ENCODE measurements at places on chromosomes 7 and 10. TPM values are rescaled to one million over a fixed set of nuclear protein-coding genes. Genes with fewer than 3 reads are reported as not detected.
A peak's percentile ranks its signal among the peaks of the same experiment; 100 is the strongest.

HTR5A gene
- total RNA-seq: not detected

- no peak for DNase-seq
These were observed 13.8 kb downstream of the TMEM273 start for GRCh38 chr10:49174261-49174925.

DNA sequence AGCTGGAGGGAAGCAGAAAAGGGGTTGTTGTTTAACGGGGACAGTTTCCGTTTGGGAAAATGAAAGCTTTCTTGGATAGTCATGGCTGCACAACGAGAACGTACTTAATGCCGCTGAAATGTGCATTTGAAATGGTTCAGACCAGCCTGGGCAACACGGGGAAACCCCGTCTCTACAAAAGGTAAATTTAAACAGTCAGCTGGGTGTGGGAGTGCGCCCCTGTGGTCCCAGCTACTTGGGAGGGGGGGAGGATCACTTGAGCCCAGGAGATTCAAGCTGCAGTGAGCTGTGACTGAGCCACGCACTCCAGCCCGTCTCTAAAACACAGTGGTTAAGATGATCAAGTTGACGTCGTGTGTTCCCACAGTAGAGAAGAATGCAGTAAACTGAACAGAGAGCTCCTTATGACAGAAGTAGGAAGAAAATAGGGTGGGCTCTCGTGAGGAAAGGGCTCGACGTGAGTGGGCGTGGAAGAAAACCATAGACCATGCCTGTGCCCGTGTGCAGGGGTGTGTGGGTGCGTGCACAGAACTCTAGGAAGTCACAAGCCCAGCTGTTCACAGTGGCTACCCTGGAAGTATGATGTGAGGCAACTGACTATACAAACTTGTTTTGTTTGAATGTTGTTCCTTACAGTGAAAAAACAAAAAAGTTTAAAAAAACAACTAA, 4.1 kb upstream of the FUOM start:
- DNase-seq: no peak

DNA sequence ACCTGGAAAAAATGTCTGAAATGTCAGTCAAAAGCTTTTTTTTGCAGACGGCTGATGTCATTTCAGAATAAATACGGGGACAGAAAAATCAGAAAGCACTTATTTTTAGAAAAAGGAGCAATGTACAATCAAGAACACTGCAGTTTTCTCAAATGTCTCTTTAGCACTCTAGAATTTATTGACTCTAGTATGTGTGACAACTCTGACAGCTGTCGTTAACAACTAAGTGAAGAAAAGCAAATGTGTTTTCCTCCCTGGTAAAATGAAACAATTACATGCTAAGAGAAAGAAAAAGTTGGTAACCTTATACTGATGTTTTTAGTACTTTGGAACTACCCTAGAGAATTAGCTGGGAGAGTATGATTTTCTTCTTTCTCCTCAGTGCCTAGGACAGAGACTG, 497.4 kb downstream of the GRM8 start:
- no peak for DNase-seq

GRCh38 chr7:71739520-71740173, 607.7 kb downstream of the GALNT17 start:
- DNase-seq: no peak

DNA sequence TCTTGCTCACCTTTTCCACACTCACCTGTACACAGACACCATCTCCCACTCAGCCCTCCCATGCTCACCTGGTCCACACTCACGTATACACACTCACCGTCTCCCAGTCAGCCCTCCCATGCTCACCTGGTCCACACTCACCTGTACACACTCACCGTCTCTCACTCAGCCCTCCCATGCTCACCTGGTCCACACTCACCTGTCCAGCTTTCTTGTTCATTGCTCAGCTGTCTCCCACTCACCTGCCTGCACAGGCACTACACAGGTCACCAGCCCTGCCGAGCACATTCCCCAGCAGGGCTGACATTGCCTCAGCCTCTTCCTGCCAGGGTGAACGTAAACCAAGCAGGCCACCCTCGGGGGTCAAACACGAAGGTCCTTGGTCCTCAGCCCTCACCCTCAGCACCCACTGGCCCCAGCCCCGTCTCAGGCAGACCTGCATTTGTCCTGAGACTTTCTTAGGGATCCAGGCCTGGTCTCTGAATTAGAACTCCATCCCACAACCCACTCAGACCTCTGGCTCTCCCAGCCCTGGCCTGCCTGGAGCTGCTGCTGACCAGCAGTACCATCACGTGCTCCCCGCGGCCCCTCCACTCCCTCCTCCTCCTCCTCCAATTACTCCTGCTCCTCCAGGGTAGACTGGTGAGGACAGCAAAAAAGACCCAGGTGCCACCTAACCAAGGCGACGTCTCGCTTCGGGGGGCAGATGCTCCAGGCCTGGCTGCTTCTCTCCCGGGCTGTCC, 12.8 kb upstream of the DNAAF5 start:
- no peak for DNase-seq

DNA sequence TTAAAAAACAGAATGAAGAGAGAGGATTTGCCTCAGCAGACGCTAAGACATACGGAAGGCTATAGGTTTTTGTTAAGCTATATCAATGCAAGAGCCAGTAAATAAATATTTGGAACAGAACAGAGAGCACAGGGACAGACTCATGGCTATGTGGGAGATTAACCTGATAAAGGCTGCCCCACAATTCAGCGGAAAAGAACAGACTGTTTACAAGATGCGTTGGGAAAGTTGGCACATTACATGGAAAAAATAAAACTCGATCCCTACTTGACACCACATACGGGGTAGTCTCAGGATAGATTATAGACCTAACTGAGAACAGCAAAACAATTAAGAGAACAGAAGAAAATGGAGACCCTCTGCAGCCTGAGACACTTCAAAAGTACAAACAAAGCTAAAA, 10.8 kb downstream of the KCNH2 start:
- no peak for DNase-seq

DNA sequence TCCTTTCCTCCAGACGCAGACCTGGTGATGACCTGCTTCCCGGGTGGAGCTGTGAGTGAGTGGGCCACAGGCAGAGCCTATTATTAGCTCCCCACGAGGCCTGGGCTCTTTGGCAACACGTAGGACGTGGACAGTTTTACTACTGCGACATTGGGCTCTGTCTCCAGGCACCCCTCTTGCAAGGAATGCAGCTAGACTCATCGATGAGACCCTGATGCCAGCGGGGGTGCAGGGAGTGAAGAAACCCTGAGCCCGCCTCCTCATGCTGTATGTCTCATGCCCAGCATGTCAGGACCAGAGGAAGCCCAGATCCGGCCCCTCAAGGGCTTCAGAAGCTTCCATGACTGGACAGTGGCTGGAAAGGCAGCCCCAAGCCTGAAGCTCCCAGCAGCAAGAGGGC, 161.9 kb downstream of the TCERG1L start:
- no peak for DNase-seq

DNA sequence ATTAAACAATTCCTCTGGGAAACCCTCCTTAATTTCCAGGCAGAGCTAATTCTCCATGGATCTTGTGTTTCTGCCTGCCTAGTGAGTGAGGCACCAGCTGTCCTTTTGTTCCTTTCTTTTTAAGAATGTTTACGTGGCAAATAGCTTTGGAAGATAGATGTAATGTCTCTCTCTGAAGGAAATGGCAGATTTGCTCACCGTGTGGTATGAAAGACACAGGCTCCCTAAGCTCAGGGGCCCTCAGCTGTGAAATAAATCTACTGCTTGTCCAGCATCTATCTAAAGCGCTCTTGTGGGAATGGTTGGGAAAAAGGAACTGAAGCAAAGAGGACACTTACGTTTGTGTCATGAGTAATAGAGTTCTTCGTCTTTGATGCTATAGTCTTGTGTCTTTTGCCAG, 64.6 kb downstream of the FAS start:
- DNase-seq: no peak

- no peak for DNase-seq
These were observed 12.1 kb downstream of the GIMAP6 start for GRCh38 chr7:150620061-150620460.

DNA sequence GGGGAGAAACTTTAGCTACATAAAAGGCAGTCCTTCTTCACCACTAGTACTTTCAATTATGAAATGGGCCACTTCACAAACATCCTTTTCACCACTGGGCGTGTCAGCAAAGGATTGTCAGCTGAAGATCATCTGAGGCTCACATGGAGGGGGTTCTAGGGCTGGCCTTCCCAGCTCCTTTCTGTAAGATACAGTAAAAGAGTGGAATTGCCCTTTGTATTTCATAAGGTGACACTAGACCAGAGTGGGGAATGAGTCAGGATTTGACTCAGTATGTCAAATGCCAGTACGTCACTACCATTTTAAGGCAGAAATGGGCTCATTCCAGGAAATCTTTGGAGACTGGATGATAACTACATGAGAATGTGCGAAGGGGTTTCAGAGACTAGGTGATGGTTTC, 21.2 kb upstream of the BLOC1S2 start:
- DNase-seq: no peak

GRCh38 chr10:117224881-117225280, 16.0 kb upstream of the SLC18A2 start:
- DNase-seq: no peak

- no peak for DNase-seq
These were observed 430.4 kb downstream of the GRID1 start for GRCh38 chr10:85936161-85936560.

DNA sequence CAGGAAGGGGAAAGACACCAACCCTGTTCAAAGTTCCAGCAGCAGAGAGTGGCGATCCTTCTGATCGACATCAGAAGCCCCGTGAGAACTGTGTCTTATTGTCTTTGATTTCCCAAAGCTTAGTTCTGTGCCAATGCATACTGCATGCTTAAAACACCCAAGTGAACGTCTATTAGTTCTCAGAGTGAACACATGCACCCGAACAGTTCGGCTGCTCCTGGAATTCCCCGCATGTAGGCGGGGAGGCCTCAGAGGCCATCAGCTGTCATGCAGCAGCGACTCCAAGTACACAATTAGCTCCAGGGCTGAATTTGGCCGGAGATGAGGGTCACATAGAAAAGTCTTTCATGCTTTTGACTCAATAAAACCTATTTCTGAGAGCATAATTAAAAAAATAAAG, 276.9 kb downstream of the ZMYND11 start:
- no peak for DNase-seq

CC2D2B gene
- not detected for total RNA-seq

DNA sequence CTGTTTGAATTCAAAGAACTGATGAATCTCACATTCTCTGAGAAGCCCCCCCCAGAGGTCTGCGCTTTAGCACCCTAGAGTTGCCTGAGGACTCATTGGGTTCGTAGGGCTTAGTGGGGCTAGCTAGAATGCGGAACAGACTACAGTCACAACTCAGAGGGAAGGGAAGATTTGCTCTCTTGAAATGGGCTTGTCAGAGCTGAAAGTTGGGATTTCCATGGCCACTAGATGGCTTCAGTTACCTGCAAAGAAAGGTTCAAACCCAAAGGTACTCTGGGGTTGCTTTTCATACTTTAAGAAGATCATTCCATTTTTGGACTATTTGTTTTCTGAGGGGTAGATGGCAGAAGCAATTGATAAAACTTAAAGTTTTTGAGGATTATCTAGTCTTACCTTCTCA, 205.0 kb downstream of the BBS9 start:
- DNase-seq: peak; percentile 23

BRAT1 gene
- total RNA-seq: 74.9 TPM

GRCh38 chr7:94449151-94449725, 54.5 kb downstream of the COL1A2 start:
- peak; percentile 28 for DNase-seq

- no peak for DNase-seq
These were observed 22.8 kb downstream of the VOPP1 start for GRCh38 chr7:55549457-55549856.

- no peak for DNase-seq
These were observed 22.0 kb upstream of the MSMB start for GRCh38 chr10:46068117-46068516.

DNA sequence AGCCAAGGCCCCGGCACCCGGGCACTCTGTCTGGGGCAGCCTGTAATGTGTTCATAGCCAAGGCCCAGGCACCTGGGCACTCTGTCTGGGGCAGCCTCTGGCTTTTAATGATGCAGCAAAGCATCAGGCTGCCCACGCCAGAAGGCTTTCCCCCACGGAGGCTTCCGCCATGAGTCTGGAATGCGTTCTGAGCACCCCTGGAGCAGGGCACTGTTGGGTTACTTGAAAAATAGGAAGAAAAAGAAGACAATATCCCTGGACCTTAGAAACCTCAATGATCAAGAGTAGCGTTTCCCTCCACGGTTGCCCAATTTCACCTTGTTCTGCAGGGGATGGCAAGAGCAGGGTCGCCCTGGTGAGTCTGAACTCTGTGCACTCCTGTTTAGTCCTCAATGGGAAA, 565.0 kb downstream of the PTPRN2 start:
- no peak for DNase-seq

DNA sequence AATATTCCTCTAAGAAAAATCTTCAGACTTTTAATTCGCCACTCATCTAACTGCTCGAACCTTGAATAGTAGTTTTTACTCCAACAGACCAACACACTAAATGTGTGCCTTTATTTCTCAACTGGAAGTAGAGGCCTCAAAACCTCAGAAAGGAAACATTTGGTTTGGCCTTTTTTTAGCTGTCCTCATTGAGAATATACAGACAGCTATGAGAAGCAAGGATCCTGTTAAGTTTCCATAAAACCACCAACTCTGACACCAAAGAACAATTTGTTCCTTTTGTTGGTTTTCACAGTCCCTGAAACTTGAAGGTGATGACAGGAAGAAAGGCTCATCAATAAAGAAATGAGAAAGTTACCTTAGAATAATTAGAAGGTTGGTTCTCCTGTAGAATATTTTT, 199.2 kb upstream of the MEOX2 start:
- DNase-seq: no peak

DNA sequence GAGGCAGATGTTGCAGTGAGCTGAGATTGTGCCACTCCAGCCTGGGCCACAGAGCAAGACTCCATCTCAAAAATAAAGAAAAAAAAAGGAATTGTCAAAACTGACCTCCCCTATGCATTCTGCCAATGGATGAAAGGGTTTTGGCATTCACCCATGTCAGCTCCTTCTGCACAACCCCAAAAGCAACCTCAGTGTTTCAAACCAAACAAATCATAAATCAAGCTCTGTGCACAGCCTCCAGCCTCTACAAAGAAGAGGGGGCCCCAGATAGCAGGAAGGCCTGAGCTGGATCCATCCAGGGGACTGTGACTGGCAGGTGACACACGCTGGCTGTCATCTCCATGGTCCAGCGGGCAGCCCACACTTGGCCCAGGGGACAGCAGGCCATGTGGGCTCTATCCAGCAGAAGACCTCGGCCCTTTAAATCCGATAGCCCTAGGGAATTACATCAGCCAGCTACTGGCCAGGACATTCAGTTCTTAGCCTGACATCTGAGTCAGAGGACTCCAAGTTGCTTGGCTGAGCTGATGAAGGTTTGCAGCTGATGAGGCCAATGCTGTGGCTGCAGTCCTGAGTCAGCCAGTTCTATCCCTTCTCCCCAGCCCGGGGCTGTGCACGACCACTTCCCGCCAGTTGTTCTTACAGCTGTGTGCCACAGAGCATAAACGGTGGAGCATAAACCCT, 52.0 kb upstream of the FIGNL1 start:
- DNase-seq: peak; percentile 63

- peak; percentile 31 for DNase-seq
These were observed 371.1 kb downstream of the LRRTM3 start for GRCh38 chr10:67296926-67297325.

SNCG gene
- 315 TPM for total RNA-seq

PRKAR2B gene
- 12.5 TPM for total RNA-seq
